ENCODE measurements at places on chromosomes 2 and 18. TPM values are rescaled to one million over a fixed set of nuclear protein-coding genes. Genes with fewer than 3 reads are reported as not detected.

Gene HOXD9
- not detected for total RNA-seq

Gene COL5A2
- 580 TPM for total RNA-seq

Gene ZNF385B
- 0.27 TPM for total RNA-seq

- no peak for DNase-seq
Measured at GRCh38 chr2:106159866-106160785, 34.0 kb downstream of the UXS1 start.

GRCh38 chr2:233867993-233868532 lies at the start of gene MSL3B:
TSS of gene MSL3B (minus strand) at chr2:233868386.
- peak; percentile 14 for DNase-seq

Data from astrocyte (in vitro differentiated cells and primary cell).